ENCODE measurements at places on chromosomes 5 and 9. TPM values are rescaled to one million over a fixed set of nuclear protein-coding genes. Genes with fewer than 3 reads are reported as not detected.

GRCh38 chr5:172219296-172219695 lies 25.3 kb downstream of the EFCAB9 start:
- no peak for DNase-seq

DNA sequence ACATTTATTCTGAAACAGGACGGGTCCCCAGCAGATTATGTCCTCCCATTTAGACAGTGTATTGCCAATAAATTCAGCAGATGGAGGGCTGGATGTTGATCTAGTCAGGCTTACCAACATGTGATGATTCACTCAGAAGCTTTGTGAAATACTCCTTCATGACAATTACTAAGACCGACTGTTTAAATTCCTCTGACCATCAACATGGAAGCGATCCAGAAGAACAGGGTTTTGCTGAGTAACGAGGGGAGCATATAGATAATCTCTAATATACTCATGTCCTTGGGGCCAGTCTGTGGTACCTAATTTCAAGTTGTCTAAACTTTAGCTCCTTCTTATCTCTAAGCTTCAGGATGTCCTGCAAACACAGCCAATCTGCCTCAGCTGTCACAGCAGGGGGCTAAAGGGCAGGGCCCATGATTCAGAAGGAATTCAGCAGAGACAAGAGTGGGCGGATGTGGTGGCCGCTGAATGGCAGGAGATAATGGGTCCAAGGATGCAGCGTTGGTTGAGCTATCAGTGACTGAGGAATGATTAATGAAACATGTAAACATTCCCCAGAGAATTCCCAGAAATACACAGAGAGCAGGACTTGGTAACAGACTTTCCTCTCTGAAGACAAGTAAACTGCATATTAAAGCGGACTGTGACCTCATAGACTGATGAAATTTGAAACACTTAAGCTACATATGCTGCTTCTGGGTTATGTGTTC lies 109.4 kb downstream of the ANKRD55 start:
- no peak for DNase-seq

DNA sequence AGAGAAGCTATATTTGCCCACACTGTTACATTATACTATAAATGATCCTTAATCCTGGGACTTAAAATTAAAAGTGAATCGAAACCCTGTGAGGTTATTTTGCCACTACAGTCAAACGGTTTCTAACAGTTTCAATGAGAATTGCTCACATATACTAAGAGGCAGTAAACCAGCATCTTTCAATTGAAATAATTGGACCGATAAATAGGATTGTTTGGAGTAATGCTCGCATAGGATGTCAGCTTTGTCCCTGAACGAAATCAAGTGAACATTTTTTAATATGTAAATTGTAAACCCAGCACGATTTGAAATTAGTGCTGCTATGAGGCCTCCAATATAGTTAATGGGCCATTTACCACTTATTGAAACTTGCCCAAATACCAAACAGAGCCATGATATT lies 60.5 kb downstream of the ELAVL2 start:
- no peak for DNase-seq

- no peak for DNase-seq
Measured at GRCh38 chr5:140336388-140336787, 10.0 kb downstream of the HBEGF start.

- DNase-seq = no peak
Measured at GRCh38 chr9:114002271-114002985, 75.7 kb downstream of the AMBP start.

DNA sequence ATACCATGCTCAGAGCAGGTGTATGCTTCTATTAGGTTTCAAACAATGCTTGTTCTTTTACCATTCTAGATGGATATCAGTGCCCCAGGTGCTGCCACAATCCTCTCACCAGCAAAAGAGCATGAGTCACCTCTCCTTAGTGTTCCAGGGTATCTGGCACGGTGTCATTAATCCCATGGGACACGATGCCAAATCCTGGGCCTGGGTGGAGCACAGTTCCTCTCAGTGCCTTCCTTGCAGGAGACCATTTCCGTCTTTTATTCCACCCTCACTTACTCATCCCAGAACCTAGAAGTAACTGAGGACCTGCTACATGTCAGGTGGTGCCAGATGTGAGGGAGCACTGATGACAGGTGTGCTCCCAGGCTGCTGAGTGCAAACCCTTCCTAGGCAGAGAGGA lies 1.3 kb upstream of the OR13J1 start:
- no peak for DNase-seq

GRCh38 chr5:179994583-179995323 lies 76.8 kb downstream of the RNF130 start:
- no peak for DNase-seq

GRCh38 chr9:23855873-23856604 lies 30.0 kb upstream of the ELAVL2 start:
- no peak for DNase-seq

- no peak for DNase-seq
Measured at GRCh38 chr9:38621434-38622287, 1.3 kb upstream of the ANKRD18A start.

GRCh38 chr5:161266954-161267353 lies 279.6 kb downstream of the GABRB2 start:
- no peak for DNase-seq

GRCh38 chr5:158546748-158547147 lies 553.0 kb downstream of the EBF1 start:
- no peak for DNase-seq

DNA sequence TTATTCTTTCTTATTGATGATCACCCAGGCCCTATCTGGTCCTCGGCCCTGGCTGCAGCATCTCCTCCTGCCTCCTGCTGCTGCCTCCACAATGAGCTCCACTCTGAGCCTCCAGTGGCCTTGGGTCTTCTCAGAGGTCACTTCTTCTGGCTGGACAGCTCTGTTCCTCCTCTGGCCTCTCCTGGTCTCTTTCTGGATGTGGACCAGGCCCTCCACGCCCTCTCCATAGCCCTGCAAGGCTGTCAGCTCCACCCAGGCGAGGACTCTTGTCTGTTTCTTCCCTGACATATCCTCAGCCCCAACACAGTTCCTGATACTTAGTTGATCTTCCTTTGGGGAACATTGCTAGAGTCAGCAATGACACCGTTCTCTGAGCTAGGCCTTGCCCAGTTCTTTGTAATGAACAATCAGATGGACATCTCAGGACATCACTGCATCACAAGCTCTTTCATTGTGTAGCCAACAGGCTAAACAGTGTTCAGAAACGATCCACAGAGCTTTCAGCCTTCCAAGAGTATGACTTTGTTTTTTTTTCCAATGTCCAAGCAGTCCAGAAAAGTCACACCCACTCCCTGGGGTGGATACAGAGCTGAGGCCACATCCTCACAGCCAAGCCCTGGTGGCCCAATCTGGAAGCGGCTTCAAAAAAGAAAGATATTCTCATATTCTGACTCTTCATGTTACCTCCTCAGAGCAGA lies 62.5 kb upstream of the DNAH5 start:
- no peak for DNase-seq

GRCh38 chr5:120624021-120624563 lies 160.0 kb downstream of the PRR16 start:
- no peak for DNase-seq

Gene CSF2
- total RNA-seq = not detected

Gene CTNNAL1
- 14.0 TPM for total RNA-seq

Gene SPATA31E1
- not detected for total RNA-seq

Gene C1QTNF2
- total RNA-seq = 3.1 TPM

Gene C7
- total RNA-seq = 8.1 TPM
